ENCODE measurements at places on chromosomes 1 and 21.

- DNase-seq, result no peak
Measured at GRCh38 chr1:100249155-100249536, 488 bp downstream of the DBT start.

DNA sequence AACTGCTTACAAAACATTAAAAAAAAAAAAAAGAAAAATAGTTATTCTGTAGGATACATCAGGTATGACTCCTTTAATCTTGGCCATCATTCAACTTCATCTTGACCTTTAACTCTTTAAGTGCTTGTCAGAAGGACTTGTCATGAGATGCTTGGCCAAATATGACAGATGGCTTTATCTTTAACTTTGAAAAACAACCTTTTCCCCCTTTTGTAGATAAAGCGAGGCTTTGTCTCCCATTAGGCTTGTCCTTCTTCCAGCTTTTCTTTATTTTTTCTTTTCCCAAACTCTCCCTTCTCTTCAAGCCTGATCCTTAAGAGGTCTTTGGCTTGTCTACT lies 2.3 kb downstream of the SRSF10 start:
- no peak for DNase-seq

DNA sequence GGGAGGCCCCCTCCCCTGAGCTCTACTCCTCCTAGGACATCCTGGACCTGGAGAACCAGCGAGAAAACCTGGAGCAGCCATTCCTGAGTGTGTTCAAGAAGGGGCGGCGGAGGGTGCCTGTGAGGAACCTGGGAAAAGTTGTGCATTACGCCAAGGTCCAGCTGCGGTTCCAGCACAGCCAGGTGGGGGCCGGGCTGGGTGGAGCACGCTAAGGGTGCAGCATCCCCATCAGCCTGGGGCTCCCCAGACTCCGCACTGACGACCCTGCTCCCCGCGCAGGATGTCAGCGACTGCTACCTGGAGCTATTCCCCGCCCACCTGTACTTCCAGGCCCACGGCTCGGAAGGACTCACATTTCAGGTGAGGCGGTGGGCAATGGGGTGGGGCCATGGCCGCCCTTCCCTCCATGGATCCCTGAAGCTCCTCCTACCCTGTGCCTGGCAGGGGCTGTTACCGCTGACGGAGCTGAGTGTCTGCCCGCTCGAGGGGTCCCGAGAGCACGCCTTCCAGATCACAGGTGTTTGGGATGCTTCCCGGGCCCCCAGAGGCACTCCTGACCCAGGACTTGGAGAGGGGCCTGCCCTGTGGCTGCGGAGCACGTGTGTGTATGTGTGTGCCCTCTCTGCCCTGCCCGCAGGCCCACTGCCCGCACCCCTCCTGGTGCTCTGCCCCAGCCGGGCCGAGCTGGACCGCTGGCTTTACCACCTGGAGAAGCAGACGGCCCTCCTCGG lies 4.1 kb downstream of the PLEKHN1 start:
- DNase-seq, result no peak

DNA sequence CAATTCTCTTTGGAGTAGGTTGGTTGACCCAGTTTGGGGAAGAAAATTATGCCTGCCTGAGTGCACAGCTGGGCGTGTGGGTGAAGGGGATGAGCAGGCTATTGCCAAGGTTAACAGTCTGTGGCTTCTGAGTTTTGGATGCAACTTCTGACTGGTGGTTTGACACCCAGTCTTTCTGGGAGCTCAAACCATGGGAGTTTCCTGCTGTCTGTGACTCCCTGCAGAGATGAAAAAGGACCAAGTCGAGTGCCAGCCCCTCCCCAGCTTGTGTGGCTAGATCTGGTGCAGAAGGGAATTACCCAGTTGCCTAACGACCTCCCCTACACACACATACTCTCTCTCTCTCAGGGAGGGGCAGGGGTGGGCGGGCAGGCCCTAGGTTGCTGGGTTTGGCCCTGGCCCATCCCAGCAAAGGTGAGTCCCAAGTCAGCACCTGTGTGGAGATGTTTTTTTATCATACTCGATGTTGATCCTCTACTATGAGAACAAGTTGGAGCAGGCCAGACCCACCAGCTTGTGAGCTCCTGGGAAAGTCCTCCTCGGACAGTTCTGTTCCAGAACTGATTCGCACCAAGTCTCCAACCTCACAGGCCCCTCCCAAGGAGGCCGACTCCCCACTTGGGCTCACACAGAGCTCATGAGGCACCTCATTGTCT lies 28.2 kb downstream of the PKP1 start:
- no peak for DNase-seq

- no peak for DNase-seq
Measured at GRCh38 chr1:151635479-151636072, 23.7 kb downstream of the SNX27 start.

DNA sequence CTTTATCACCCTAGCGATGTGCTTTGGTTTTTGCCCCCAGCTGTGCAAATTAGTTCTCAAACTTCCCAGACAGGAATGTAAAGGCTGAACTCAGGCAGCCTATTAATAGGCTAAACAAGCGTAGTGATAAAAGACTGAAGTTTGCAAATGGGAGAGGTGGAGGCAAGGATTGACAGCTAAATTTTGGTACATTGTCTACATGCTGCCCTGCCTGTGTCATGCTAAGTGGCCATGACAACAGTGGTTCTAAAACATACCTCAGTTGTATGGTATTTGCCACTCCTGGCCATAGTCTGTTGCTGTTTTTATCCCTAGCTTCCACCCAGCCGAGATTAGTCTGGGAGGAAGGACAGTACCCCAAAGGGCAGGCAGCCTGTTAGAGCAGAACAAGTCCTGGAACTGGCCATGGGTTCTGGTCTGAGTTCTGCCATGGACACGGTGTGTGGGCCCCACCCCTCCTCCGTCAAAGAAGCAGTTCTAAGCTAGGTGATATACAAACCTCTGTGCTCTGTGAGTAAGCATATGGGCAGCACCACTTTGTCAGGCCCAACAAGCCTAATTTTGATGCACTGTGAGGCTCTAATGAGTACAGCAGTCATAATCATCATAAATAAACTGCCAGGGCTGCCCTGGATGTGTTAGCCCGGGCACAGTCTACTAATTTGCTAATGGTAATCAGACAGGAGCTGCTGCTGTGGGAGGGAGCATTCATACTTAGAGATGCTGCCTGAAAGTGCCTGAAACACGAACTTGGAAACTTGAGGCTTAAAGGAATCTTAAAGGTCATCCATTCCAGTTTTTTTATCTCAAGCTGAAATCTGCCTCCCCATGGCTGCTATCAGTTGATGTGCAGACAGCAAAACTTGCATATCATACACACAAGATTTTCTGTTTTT lies 177.1 kb downstream of the HHAT start:
- DNase-seq, result no peak

DNA sequence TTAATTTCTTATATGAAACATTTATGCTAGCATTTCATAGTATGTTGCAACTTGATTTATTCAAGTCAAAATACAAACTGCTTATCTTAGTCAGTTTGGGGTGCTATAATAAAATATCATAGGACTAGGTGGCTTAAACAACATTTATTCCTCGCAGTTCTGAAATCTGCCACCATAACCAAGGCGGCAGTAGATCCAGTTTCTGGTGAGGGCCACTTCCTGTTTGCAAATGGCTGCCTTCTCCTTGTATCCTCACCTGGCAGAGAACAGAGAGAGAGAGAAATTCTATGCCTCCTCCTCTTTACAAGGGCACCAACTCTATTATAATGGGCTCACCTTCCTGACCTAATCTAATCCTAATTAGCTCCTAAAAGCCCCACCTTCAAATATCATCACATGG lies 76.1 kb upstream of the RGS2 start:
- no peak for DNase-seq

- DNase-seq, result no peak
Measured at GRCh38 chr1:234621657-234622335, 11.8 kb upstream of the IRF2BP2 start.

DNA sequence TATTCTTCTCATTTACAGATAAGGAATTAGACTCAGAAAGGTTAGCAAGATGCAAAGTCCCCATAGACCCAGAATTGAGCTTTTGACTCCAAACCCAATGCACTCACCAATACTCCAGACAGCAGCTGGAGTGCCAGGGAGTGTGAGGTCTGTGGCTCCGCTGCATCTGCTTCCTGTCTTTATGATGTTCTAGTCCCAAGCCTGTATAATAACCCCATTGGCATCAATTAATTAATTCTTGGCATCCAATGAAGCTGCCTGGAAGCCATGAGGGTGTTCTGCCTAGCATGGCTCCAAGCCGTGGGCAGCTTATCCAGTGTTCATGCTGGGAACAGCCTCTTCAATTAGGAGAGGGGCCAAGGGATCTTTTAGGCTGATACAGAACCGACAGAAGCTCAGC lies 188.7 kb downstream of the GIPC2 start:
- DNase-seq, result no peak

GRCh38 chr1:167262836-167263235 lies 42.1 kb downstream of the POU2F1 start:
- no peak for DNase-seq

All from stimulated activated CD8-positive, alpha-beta memory T cell treated with anti-CD3 and anti-CD28 coated beads, Interleukin-7, amount 100 ng/mL, for 4 hours (primary cell).